ENCODE measurements at places on chromosomes 5 and 9.

- no peak for DNase-seq
Observed at GRCh38 chr5:125023673-125024072, 277.2 kb upstream of the ZNF608 start.

GRCh38 chr9:136189394-136190236 lies 15.3 kb downstream of the LHX3 start:
- no peak for DNase-seq

- DNase-seq = no peak
Observed at GRCh38 chr5:73901043-73901442, 275.0 kb downstream of the ARHGEF28 start.

DNA sequence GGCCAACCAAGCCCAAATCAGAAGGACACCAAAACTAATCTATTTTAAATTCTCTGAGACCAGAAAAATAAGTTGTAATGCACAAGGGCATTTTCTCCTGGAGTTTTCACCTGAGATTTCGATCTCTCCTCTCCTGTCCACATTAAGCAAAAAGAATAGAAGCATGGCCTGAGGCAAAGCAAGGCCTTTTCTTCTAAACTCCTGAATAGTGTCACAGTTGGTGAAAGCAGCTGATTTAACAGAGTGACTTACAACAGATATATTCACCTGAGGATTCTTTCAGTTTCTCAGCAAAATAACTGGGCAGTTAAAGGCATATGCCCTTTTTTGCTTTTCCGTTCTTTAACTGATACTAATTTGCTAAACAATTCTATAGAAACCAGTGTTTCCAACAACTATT lies 547.7 kb downstream of the EFNA5 start:
- DNase-seq = no peak
